Esophagus muscularis mucosa (tissue), 4 donors: ENCODE measurements at places on chromosomes 16 and 17.

GRCh38 chr17:39209317-39210092 lies 9.4 kb downstream of the RPL19 start:
- no peak for DNase-seq

- DNase-seq = no peak
Measured at GRCh38 chr17:39848600-39848999, 15.5 kb downstream of the IKZF3 start.

DNA sequence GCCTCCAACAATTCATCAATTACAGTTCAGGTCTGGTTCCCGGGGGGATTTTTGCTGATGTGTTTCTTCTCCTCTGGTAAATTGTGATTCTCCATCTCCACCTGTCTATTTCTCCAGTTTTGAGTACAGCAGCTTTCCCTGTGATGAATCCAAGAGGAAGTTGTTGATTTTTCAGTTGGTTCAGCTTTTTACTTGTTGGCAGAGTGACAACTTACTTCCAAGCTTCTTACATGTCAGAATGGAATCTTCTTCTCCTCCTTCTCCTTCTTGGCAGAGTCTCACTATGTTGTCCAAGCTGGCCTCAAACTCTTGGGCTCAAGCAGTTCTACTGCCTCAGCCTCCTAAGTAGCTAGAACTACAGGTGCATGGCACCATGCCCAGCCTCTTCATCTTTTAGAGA lies 33.4 kb upstream of the TMEM92 start:
- no peak for DNase-seq

DNA sequence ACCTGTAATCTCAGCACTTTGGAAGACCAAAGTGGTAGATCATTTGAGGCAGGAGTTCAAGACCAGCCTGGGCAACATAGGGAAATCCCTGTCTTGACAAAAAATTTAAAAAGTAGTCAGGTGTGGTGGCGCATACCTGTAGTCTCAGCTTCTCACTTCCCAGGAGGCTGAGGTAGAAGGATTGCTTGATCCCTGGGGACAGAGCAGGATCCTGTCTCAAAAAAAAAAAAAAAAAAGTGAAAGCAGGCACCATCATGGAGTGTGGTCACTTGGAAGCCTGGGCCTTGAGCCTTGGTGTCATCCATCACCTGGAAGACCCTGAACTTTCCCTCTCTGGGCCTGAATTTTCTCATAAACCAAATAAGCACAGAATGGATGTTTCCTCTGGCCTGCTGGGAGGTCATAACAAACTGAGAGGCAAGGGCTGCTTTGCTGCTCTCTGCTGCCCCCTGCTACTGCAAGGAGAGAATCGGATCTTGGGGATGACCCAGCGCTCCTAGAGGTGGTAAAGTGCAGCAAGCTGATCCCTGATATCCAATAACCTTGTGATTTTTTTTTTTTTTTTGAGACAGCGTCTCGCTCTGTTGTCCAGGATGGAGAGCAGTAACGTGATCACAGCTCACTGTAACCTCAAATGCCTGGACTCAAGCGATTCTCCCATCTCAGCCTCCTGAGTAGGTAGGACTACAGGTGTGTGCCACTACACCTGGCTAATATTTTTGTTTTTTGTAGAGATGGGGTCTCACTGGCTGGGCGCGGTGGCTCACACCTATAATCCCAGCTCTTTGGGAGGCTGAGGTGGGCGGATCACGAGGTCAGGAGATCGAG lies 75.9 kb upstream of the RNU2-1 start:
- no peak for DNase-seq

DNA sequence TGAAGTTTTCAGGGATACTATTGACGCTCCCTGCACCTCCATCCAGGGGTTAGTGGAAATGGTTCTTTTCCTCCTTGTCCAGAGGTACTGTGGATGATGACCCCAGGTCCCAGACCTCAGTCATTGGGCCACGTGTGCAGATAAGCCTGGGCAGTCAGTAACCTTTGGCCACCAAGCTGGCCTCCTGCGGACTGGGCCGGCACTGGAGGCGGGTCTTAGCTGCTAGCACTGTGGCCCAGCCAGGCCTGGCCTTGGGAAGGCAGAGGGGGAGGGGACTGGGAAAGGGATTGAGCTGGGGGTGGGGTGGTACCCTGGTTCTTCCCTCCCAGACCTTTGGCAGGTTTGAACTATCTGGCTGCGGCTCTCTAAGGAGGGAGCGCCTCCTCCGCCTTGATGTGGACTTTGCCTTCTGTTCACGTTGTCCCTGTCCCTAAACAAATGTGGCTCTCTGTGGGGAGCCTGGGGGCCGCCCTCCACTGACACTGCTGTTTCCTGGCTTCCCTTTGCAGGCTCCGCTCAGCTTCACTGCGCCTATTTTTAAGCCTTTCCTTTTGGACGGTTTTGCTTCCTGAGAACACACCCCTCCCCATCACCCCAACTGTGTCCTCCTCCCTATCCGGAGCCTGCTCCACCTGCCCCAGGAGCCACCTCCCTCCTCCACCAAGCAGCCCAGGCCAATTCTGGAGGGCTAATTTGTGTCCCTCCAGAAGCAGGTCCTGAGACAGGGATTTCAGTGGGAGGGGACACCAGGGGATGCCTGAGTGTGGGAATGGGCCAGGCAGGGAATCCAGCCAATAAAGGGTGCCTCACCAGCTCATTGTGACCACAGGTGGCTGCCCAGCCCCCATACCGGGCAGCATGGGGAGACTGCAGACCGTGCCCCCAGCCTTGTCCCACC lies 251.9 kb downstream of the SEC14L1 start:
- no peak for DNase-seq

- DNase-seq = no peak
Measured at GRCh38 chr17:37239690-37240334, 136.0 kb upstream of the C17orf78 start.

- DNase-seq = no peak
Measured at GRCh38 chr17:10083864-10084263, 114.5 kb downstream of the GAS7 start.

DNA sequence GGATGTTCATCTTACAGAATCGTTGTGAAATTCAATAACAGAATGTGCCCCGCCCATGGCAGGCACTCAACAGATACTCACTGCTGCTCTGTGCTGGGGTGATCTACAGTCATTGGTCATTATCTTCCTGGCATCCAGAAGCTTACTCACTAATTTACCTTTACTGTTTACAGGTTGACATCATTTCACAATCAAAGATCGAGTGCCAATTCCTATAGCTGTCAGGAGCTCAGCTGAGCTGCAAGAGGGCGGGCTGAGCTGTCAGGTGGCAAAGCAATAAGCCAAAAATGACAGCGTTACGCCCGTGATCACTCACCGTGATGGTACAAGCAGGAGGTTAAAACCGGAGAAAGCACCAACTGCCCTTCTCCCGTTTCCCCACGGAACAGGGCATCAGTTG lies 51.2 kb downstream of the LITAF start:
- DNase-seq = no peak

- DNase-seq = no peak
Measured at GRCh38 chr16:11139326-11140097, 116.5 kb downstream of the SOCS1 start.

- no peak for DNase-seq
Measured at GRCh38 chr16:85979605-85980004, 80.6 kb downstream of the IRF8 start.

- no peak for DNase-seq
Measured at GRCh38 chr17:5986644-5987043, 83.5 kb upstream of the WSCD1 start.

- DNase-seq = no peak
Measured at GRCh38 chr17:1104222-1104621, 75.6 kb downstream of the ABR start.

- DNase-seq = no peak
Measured at GRCh38 chr16:9159839-9160550, 68.6 kb downstream of the HAPSTR1 start.

GRCh38 chr17:74015990-74016389 lies 187.5 kb upstream of the RPL38 start:
- no peak for DNase-seq

- DNase-seq = no peak
Measured at GRCh38 chr16:68643847-68644246, 1.3 kb upstream of the CDH3 start.

- DNase-seq = peak; percentile 87
Measured at GRCh38 chr17:74521701-74522201, 9.5 kb downstream of the CD300LB start.

- no peak for DNase-seq
Measured at GRCh38 chr16:359067-359763, 6.7 kb upstream of the AXIN1 start.

DNA sequence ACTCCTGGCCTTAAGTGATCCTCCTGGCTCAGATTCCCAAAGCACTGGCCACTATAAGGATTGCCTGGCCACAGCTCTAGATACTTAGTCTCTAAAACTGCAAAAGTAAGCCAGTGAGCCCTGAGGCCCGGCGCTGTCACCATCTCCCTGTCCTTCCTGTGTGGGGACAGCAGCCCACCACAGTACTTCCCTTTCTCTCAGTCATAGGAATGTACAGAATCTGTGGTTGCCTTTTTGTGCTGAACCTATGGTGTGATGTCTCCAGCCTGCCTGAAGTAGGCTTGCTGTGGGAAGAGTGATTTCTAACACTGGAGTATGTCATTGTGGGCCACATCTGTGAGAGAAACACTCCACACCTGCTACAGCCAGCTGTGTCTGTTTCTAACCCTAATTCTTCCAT lies 24.7 kb downstream of the NTAN1 start:
- DNase-seq = no peak

DNA sequence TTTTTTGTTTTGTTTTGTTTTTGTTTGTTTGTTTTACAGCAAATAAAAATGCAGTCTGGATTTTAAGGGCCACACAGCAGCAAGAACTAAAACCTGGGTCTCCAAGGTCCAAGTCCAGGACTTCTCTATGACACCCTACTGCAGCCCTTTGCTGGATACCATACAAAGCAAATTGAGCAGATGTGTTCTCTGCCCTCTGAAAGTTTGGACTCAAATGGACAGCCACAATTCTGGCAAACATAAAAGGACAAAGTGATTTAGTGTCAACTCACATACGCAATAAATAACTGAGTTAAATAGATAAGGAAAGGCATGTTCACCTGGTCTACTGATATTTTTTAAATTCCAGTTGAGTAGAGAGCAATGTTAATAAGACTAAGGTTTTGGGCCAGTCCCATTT lies 7.7 kb upstream of the ZNF652 start:
- DNase-seq = no peak

GRCh38 chr17:77358801-77359200 lies 218.0 kb downstream of the SEC14L1 start:
- DNase-seq = peak; percentile 53

DNA sequence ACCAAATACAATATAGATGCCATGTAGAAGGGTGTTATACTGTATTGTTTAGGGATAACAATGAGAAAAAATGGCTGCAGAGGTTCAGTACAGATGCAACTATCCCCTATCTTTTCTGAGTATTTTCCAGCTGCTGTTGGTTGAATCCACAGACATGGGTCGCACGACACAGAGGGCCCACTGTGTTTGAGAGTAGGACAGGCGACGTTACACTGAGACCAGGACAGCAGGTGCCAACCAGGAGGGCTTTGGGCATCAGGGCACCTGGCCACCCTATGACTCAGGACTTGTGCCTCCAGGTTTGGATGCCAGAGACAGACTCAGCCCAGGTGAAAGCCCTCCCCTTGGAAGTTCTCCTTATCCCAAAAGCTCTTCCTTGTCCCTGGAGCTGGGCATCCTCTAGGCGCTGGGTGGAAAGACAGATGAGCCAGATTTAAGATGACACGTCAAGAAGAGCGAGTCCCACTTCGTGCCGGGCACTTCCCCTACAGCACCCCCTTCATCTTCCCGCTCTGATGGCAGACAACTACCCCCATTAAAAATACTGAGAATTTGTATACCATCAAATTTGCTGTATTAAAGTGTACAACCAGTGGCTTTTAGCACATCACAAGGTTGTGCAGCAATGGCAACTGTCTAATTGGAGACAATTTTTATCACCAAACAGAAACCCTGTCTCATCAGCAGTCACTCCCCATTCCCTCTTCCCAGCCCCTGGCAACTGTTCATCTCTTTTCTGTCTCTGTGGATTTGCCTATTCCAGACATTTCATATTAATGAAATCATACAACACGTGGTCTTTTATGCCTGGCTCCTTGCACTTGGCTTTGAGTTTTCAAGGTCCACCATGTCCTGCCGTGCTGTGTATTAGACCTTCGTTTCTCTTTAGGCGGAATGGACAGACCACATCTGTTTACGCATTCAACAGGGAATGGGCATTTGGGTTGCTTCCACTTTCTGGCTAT lies 30.6 kb downstream of the TNFRSF13B start:
- DNase-seq = no peak

- no peak for DNase-seq
Measured at GRCh38 chr17:44272321-44272951, 4.5 kb upstream of the SLC4A1 start.

GRCh38 chr16:68259007-68259825 lies 5.1 kb upstream of the SLC7A6 start:
- no peak for DNase-seq

- DNase-seq = no peak
Measured at GRCh38 chr17:6534846-6535514, 21.4 kb downstream of the PITPNM3 start.

DNA sequence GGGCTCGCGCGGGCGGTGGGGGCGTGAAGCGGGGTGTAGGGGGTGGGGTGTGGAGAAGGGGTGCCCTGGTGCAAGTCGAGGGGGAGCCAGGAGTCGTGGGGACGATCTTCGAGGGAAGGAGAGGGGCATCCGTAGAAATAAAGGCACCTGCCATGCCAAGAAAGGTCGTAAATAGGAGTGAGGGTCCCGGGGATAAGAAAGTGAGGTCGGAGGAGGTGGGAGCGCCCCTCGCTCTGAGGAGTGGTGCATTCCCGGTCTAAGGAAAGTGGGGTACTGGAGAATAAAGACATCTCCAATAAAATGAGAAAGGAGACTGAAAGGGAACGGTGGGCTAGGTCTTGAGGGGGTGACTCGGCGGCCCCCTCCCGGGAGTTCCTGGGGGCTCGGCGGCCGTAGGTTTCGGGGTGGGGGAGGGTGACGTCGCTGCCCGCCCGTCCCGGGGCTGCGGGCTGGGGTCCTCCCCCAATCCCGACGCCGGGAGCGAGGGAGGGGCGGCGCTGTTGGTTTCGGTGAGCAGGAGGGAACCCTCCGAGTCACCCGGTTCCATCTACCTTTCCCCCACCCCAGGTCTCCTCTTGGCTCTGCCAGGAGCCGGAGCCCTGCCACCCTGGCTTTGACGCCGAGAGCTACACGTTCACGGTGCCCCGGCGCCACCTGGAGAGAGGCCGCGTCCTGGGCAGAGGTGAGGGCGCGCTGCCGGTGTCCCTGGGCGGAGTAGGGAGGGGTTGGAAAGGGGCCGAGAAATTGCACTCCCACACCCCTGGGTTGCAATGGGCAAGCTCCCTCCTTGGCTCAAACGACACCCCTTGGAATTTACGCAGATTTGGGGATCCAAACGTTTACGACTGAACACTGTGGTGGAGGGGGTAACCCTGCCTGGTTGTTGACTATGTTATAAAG lies 888 bp downstream of the CDH1 start:
- DNase-seq = no peak

GRCh38 chr16:85347213-85347591 lies 234.9 kb upstream of the CIBAR2 start:
- DNase-seq = no peak

- no peak for DNase-seq
Measured at GRCh38 chr17:42167807-42168206, 13.0 kb upstream of the RAB5C start.

- DNase-seq = no peak
Measured at GRCh38 chr17:37305406-37305905, 70.3 kb upstream of the C17orf78 start.

- no peak for DNase-seq
Measured at GRCh38 chr17:79404136-79404911, 206.5 kb downstream of the RBFOX3 start.

- DNase-seq = no peak
Measured at GRCh38 chr16:9308356-9308801, 216.9 kb downstream of the HAPSTR1 start.
